ENCODE measurements at places on chromosomes 4 and X.

DNA sequence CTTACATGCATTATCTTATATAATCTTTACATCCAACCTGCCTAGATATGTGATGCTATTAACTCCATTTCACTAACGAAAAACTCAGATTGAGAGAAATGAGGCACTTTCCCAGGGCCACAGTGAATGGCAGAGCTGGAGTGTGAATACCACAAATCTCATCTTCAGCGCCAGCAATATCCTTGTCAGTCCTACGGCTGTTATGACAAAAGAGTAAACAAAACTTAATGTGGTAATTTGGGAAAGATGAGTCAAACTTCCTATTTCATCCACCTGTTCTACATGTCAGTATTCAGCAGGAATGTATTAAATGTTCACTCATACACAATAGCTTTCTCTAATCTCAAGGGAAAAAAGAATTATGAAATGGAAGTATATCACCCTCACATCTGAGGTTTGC lies 56.9 kb downstream of the FAT1 start:
- no peak for DNase-seq

GRCh38 chr4:127482049-127482448 lies 150.7 kb upstream of the INTU start:
- DNase-seq = no peak

DNA sequence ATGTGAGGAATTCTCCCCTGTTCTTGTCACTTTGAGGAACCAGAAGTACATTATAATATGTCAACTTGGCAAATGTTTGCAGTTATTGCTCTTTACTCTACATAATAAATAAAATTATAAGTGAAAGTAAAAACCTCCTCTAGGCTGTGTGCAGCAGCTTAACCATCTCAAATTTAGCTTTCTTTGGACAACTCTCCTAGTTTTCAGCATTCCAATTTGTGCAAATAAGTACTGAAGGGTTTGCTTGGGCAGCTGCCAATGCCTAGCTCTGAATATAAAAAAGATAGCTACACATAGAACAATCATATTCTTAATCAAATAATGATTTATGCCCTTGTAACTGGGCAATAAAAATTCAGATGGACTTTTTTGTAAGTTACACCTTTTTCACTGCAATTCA lies 82.5 kb downstream of the GASK1B start:
- DNase-seq = peak; percentile 50

- DNase-seq = no peak
These were observed 118.8 kb upstream of the CBR4 start for GRCh38 chr4:169128902-169129301.

GRCh38 chr4:96708766-96709165 lies 868.9 kb downstream of the PDHA2 start:
- DNase-seq = no peak

- no peak for DNase-seq
These were observed 41.6 kb upstream of the HMGB3 start for GRCh38 chrX:150941580-150941979.

- no peak for DNase-seq
These were observed 2.9 kb downstream of the F9 start for GRCh38 chrX:139533444-139533843.

- DNase-seq = no peak
These were observed 2.4 kb upstream of the TLR10 start for GRCh38 chr4:38785041-38785790.

GRCh38 chrX:30714138-30714537 lies 60.9 kb downstream of the GK start:
- no peak for DNase-seq

GRCh38 chr4:4606321-4606720 lies 64.5 kb upstream of the STX18 start:
- peak; percentile 78 for DNase-seq

- DNase-seq = no peak
These were observed 222.0 kb downstream of the PPP3CA start for GRCh38 chr4:101125045-101125942.

GRCh38 chrX:131058136-131058868 lies at the start of gene ARHGAP36:
Gene ARHGAP36, plus strand, starts transcription at chrX:131058346. Its CDS starts 23,320 bp downstream, at chrX:131081666.
- no peak for DNase-seq

DNA sequence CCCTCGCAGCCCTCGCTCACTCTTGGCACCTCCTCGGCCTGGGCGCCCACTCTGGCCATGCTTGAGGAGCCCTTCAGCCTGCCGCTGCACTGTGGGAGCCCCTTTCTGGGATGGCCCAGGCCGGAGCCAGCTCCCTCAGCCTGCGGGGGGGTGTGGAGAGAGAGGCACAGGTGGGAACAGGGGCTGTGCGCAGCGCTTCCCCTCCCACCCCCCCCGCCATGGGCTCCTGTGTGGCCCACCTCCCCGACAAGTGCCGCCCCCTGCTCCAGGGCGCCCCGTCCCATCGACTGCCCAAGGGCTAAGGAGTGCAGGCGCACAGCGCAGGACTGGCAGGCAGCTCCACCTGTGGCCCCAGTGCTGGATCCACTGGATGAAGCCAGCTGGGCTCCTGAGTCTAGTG lies 220.2 kb downstream of the STPG2 start:
- no peak for DNase-seq

DNA sequence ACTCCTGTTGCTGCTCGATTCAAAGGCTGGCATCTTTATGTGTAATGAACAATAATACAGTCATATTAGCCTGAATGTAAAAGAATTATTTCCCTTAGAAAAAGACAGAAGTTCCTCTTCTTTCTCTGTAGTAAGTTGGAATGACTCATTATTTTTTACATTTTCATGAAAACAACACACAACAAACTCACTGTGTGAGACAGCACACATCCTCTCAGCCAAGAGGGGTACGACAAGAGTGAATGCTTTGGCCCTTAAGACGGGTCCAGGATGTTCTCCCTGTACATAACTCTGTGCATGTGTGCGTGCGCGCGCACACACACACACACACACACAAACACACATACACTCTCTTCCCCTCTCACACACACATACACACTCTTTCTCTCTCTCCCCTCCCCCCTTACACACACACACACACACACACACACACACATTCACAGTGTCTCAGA lies 72.8 kb downstream of the MANBA start:
- DNase-seq = peak; percentile 26

DNA sequence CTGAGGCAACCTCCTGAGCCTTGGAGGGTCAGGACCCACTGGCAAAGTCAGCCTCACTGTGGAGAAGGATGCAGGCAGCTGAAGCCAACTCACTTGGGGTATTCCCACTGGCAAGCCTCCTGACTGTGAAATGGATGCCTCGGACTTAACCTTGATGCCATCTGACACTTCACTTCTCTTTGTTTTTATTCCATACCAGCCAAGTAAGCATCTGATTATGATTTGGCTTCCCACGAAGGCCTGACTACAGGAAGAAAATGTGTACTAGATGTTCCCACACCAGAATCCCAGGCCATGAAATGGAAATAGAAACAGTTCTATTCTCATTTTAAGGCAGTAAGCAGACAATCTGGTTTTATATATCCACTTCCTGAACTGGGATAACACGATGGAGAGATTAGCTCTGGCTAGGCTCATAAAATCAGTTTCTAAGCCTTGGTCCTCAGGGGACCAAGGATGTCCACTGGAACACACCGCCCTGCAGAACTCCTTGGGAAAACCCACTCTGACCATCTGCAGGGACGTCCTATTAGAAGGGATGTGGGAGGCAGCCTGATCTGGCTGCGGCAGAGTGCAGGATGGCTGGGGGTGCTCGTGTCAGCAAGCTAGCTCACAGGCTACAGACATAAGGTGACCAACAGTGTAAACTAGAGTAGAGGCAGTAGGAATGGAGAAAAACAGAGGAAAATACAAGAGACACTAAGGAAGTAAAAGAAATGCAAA lies 89.3 kb downstream of the TSPAN5 start:
- DNase-seq = no peak

DNA sequence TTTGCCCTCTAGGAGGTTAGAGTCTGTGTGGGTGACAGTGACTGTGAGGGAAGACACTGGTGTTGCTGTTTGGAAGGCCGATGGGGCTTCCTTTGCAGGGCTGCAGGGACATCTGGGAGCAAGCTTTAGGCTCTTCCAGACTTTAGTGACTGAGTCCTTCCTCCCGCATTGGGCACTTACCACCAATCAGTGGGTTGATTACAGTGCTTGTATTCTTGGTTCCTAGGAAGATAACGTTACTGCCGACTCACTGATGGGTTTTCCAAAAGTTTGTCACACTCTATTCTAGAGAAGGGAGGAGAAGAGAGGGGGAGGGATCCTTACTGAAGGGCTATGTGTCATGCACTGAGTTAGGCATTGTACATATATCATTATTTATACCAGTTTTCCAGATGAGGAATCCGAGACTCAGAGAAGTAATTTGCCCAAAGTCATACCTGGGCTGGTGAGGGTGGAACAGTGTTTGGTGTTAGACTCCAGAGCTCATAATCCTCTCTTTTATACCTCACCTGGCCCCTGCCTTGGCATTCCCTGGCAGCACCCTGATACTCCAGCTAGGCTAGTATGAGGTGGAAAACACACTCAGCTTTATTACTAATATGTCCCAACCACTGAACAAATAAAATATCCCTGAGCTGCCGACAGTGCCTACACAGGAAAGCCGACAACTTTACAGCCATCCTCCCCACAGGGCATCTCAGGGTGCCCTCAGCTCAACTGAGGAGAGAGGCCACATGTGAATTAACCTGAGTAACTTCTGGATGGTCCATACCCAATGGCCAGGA lies 3.8 kb downstream of the CHST7 start:
- no peak for DNase-seq

DNA sequence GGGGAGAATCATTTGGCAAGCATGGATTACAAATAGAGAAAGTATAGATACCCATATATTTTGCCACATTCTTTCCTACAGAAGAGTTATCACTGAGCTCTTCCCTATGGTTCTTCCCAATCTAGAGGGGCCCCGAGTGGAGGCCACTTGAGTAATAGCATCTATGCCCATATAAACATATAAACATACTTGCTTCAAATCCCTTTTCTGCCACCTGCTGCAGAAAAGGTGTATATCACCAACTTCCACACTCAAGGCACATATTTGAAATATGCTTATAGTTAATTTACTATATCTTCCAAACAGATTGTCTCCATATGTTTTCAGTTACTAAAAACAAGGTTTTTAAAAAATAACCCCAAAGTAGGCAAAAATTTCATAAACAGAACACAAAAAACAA lies 642.8 kb upstream of the DIPK2B start:
- DNase-seq = peak; percentile 54

DNA sequence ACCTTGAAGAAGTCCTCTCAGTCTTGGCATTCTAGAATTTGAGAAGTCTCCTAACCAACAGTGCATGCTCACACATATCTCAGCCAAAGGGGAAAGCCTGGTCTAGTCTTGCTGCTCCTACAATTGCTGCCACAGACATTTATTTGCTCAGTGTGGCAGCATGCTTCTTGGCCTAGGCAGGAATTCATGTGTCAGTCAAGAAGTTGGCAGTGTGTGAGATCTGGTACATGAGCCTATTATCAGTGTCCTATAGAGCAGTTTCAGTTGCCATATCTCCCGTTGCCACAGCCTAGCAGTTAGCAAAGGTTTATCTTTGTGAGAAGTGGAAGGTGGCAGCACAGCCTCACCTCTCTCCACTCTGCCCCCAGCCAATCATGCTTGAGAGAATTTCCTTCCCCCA lies 176.9 kb upstream of the ARHGEF9 start:
- DNase-seq = no peak

DNA sequence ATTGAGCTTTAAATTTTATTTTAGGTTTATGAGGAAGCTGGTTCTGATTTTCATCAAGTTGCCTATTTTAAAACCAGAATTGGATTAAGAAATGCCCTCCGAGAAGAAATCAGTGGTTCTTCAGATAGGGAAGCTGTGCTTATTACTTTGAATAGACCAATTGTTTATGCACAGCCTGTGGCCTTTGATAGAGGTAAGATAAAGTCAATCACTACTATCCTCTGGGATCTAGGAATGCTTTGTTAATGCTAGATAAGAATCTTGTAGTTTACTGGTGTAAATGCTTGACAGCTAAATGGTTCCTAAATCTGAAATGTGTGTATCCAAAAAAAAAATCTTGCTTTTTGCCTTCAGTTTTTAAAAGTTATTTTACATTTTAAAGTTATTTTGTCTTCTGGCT lies 73.0 kb upstream of the ADAD1 start:
- DNase-seq = no peak

- DNase-seq = peak; percentile 66
These were observed 36.8 kb downstream of the FABP2 start for GRCh38 chr4:119284876-119285780.

DNA sequence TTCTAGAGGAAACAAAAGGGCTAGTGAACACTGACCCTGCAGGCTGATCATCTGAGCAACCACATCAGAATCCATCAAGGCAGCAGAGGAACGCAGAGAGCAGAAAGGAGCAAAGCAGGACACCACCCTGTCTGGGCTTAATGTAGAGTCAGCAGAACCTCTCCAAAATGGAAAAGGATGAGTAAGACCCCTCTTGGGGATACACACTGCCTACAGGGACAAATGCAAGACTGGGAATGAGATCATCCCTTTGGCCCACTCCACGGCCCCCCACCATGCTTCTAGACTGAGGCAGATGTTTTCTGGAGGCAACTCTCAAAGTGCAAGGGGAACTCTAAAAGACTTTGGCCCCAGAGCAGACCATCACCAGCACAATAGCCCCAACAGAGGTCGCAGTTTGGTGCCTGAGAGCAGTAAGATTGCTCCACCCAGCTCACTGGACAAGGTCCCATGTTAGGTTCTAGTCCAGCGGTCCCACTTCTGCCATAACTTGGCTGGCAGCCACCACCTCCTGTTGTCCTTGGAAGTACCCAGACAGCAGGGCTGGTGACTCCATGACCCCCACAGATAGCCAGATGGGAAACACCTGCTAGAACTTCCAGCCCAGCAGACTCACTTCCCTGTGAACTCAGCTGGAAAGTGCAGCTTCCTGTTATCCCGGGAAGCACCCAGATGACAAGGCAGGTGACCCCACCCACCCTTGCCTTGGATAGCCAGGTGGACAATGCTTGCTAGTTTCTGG lies 372.7 kb downstream of the INPP4B start:
- no peak for DNase-seq

GRCh38 chr4:157582141-157582540 lies 361.6 kb downstream of the GRIA2 start:
- DNase-seq = no peak

DNA sequence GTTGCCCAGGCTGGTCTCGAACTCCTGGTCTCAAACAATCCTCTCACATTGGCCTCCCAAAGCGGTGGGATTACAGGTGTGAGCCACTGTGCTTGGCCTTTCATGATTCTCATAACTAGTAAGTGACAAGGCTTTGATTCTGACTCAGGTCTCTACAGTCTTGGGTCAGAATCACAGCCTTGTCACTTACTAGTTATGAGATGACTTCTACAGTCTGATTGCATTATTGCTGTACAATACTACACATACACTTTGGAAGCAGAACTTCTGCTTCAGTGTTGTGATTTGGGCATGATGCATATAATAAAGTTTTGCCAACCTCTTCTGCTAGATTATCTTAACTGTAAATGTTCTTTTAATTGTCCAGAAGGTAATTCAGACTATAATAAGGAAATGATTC lies 123.3 kb downstream of the KDM6A start:
- no peak for DNase-seq

- no peak for DNase-seq
These were observed 168.6 kb downstream of the NEK1 start for GRCh38 chr4:169443748-169444147.

- no peak for DNase-seq
These were observed 18.6 kb upstream of the SETD7 start for GRCh38 chr4:139574641-139575040.

GRCh38 chr4:121726642-121727268 lies 30.0 kb upstream of the ANXA5 start:
- DNase-seq = peak; percentile 89

All from choroid plexus epithelial cell (primary cell).